ENCODE measurements at places on chromosomes 12 and 14. TPM values are rescaled to one million over a fixed set of nuclear protein-coding genes. Genes with fewer than 3 reads are reported as not detected.

Gene SIX1
- 0.41 TPM for total RNA-seq

Gene SLC6A12
- total RNA-seq, result 0.26 TPM

Gene INHBC
- total RNA-seq, result not detected

Gene GPR132
- not detected for total RNA-seq

Gene OTOGL
- total RNA-seq, result 0.31 TPM

Gene COL2A1
- 1.9 TPM for total RNA-seq

Gene SIRT4
- total RNA-seq, result 1.8 TPM

Gene MIP
- total RNA-seq, result 0.10 TPM

Gene VRTN
- 4.3 TPM for total RNA-seq

Gene PPTC7
- 13.7 TPM for total RNA-seq

Gene KRT78
- total RNA-seq, result not detected

GRCh38 chr12:66902020-66902419 lies 223.1 kb upstream of the GRIP1 start:
- DNase-seq, result no peak

- no peak for DNase-seq
Observed at GRCh38 chr12:130622803-130623202, 93.3 kb downstream of the RIMBP2 start.

GRCh38 chr12:112214064-112214463 lies 88.7 kb downstream of the TRAFD1 start:
- no peak for DNase-seq

- DNase-seq, result no peak
Observed at GRCh38 chr14:64789696-64790095, 85.5 kb downstream of the PLEKHG3 start.

DNA sequence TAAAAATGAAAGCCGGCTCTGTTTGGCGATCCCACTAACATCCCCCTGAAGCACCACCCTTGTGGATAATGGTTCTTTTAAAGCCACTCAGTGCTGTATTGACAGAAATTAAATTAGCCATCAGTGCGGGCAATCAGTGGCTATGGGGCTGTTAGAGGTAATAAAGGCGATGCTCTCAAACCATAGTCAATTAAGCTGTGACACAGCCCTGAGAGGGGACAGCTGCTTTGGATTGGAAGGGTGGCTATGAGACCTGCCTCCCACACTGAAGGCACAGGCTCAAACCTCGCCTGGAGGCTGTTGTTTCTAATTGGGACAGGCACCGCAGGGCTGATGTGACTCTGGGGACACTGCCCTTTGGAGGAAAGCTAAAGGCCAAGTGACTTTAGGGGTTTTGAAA lies 562.2 kb downstream of the VRK1 start:
- DNase-seq, result no peak

DNA sequence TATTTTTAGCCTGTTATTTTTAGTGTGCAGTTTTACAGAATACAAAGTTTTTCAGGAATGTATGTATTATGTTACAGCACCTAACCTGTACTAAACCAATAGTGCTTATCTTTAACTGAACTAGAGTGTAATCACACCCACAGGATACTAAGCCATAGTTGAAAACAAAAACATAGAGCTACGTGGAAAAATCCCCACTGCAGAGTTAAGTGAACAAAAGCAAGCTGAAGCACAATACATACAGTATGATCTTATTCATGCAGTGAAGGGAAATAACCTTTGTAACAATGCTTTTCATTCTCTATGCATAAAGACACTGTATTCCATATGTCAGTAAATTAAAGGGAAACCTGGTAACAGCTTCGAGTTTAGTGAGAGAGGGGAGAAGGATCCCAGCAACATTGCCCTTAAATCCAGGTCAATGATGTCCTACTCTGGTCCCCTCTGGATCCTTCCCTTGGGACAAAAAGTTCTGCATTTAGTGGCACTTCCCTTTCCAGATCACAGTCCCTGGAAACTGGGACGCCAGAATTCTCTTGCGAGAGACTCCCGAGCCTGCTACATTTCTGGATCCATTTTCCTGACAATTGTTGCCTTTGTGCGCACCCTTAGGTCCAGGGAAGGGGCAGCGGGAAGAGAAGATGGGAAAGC lies 121.3 kb upstream of the CCND2 start:
- no peak for DNase-seq

DNA sequence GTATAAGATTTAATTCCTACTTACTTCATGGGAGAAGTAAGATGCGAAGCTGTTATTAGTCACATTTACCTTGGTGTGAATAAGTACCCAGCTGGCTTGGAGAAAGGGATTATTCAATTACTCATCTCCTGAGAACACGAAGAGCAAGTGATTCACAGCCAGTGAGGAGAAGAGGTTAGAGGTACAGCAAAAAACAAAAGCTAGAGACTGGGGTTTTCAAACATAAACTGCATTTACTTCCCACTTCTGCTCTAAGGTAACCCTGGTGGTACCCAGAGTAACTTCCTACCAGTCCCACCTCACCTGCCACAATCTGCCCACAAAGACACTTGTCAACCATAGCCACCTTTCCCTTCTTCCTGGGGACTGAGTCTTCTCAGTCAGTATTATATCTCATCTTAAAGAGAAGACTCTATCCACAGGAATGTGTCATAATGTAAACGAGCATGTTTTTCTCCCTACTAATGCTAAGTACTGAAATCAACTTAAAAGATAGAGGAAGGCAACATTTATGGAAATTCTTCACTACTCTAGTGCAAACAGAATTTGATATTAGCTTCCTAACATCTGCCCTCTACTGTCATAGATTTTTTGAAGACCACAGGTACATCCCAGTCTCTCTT lies 6.0 kb upstream of the IL22 start:
- no peak for DNase-seq

DNA sequence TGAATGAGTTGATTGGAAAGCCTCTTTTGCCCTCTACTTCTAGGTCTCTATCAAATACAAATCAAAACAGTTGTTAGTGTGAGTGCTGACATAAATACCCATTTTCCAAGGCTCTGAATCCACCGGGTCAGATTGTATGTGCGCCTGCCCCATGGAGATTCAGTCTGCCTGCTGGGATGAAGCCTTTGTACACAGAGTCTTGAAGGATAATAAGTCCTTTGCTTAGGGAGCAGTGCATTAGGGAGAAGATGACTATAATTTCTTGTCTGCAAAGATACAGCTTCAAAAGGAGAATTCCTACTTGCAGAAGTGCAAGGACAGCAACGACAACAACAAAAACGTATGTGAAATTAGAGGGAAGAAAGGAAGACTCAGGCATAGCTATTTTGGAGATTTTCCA lies 90.3 kb upstream of the VRK1 start:
- no peak for DNase-seq

DNA sequence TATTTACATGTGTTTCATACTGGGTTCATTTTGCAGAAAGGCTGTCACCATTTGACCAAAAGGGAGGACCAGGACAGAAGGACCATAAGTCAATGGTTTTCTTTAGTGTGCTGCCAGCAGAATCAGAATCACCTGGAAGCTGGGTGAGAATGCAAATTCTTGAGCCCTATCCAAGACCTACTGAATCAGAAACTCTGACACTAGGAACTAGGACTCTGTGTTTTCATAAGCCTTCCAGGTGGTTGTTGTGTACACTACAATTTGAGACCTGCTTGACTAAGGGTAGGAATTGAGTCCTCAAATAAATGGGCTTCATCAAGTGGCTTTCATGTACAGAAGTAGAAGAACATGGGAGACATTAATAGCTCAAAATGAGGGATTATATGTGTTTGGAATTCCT lies 32.2 kb downstream of the PDE6H start:
- DNase-seq, result no peak

DNA sequence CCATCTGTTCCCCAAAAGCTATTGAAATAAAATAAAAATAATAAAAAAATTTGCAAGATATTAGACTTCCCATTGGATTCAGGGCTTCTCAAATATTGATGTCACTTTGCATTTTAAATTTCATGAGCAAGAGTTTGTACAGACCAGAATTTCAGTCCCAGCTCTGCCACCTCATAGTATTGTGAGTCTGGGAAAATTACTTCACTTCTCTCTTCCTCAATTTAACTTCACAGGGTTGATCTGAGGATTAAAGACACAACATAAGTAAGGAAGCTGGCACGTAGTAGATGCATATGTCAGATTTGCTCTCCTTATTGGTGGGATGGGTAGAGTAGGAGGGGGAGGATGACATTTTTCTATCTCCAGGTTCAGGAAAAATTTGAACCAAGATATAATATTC lies 32.8 kb downstream of the COX8C start:
- DNase-seq, result no peak

DNA sequence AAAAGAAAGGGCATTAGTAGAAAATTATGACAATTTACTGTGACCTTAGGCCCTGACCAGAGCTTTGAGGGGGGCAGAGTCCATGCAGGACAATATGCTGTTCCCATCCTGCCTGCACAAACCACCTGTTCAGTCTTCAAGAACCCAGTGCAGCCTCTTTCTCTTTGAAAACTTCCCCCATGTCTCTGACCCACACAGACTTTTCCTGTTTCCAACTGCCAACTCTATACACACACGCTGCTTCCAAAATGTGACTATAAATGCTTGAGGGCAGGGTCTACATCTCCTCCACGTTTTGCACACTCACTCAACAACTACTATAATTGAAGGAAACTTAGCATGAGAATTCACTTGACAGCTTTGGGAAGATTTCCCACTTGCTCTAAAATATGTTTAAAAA lies 36.6 kb upstream of the SYCP3 start:
- DNase-seq, result no peak

DNA sequence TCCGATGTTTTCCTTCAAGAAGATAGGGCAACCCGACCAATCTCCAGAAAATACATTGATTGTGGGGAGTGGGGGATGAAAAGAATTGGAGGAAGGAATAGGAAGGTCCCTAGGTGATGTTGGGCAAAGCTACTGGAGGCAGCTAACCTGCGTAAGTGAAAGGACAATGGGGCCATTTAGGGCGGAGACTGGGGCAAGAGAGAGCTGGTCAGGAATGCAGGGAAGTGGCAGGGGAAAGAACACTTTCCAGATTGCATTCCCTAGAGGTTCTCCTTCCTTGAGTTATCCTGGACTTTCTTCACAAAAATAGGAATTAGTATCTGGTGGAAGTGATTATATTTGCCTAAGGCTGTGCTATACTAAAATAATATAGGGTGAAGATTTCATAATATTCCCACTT lies 151.8 kb upstream of the HMGA2 start:
- DNase-seq, result no peak

DNA sequence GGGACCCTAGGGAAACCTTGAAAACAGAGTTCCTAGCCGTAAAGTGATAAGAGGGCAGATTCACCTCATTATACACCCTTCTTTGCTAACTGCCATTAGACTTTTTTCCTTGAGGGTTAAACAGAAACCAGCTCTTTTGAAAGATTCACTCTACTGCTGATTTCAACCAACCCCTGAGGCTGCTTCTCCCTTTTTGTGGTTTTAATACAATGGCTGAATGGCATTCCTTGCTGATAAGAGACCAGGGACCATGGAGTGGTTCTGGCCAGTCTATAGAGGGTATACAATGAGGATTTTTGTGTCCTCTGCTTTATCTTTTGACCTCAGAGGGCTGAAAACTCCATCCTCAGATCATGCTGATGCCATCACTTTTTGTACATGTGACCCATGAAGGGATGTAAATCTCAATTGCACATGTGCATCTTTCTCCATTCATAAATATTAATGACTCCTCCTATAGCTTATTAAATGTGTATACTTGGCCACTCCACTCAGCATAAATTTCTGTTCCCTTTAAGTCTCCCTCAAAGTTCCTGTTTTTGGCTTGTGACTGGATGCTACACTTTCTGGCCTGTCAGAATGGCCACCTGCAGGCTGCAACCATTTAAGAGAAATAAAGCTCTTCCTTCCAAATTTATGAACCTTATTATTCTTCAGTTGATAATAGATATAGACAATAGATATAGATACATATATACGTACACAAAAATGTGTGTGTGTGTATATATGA lies 233.8 kb upstream of the SEL1L start:
- DNase-seq, result no peak

DNA sequence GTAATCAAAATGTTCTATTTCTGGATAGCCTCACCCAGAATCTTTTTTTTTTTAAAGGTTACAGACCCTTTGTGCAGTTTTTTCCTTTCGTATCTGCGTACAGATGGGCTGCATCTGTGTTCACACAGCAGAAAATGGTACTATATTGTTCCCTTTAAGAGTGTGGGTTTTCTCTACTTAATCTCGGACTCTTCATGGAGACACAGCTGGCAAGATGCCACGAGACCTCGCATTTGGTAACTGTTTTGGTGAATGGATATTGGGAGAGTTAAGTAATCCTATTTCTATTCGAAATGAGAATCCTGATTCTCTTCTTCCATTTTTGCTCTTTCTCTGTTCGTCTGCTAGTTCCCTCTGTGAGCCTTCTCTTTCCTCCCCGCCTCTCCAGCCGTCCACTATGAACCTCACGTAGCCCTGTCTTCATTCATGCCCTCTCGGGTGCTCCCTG lies 85.7 kb downstream of the SAMD4A start:
- no peak for DNase-seq

GRCh38 chr14:64202716-64203115 lies 91.5 kb downstream of the ESR2 start:
- no peak for DNase-seq

- DNase-seq, result no peak
Observed at GRCh38 chr12:116939734-116940133, 29.0 kb downstream of the FBXW8 start.
